Kidney glomerular epithelial cell (primary cell): ENCODE measurements at places on chromosomes 5 and 9.
A peak's percentile ranks its signal among the peaks of the same experiment; 100 is the strongest.

- peak; percentile 30 for DNase-seq
Measured at GRCh38 chr9:15485836-15486666, 24.7 kb downstream of the PSIP1 start.

DNA sequence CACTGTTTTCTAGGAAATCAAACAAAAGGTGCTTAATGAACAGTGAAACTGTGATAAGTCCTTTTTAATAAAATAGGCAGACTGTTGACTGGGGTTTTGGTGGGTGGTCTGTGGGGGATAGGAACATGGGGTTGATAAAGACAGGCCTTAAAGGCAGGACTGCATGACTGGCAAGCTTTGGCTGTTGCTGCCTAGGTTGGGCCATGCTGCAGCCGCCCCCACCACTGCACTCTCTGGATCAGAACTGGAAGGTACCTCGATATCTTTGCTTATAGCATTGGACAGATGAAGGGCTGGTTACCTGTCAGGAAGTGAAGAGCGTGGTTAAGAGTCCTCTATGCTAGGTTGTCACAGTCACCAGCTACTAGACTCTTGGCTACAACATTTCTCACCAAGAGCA is 24.4 kb downstream of the APBA1 start:
- DNase-seq, result no peak

GRCh38 chr5:143243103-143243502 is 160.4 kb downstream of the NR3C1 start:
- DNase-seq, result no peak

DNA sequence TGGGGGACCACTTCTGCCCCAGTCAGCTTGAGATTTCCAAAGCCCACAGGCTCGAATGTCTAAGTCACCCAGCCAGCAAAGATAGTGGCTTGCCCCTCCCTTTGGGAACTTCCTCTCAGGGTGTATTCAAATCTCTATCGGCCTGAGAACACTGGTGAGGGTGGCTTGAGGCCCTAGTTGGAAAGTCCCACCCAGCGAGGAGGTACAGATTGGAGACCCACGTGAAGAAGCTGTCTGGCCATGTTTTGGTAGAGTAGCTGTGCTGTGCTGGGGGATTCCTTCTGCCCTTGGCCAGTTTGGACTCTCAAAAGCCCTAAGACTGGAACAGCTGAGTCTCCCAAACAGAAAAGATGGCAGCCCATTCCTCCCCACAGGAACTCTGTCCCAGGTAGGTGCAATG is 172.7 kb upstream of the RIOK2 start:
- no peak for DNase-seq

DNA sequence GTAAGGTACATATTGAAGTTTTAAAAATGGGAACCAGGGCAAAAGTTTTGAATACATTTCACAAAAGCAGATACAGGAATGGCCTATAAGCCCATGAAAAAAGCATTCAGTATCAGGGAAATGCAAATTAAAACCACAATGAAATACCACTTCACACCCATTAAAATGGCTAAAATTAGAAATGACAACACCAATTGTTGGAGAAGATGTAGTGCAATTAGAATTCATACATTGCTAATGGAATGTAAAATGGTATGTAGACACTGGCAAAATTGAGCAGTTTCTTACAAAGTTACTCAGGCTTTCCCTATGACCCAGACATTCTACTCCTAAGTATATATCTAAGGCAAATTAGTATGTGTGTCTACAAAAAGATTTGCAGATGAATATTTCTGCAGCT is 34.2 kb downstream of the CDC14B start:
- no peak for DNase-seq

DNA sequence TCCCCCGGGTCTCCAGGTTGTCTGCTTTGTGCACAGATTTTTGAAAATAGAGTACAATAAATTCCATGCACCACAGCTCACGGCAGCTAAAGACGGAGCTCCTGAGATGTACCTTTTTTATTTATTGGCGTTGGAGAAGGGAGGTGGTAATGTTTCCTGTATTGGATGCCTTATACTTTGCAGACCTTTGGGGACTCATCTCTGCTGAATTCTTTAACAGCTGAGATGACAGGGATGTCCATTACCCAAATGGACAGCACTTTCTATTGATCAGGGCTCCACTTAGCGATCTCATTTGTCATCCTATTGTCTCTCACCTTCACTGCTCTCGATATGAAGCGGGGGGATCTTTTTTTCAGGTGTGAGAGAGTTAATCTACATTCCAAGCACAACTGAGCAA is 137.8 kb downstream of the EFNA5 start:
- no peak for DNase-seq

DNA sequence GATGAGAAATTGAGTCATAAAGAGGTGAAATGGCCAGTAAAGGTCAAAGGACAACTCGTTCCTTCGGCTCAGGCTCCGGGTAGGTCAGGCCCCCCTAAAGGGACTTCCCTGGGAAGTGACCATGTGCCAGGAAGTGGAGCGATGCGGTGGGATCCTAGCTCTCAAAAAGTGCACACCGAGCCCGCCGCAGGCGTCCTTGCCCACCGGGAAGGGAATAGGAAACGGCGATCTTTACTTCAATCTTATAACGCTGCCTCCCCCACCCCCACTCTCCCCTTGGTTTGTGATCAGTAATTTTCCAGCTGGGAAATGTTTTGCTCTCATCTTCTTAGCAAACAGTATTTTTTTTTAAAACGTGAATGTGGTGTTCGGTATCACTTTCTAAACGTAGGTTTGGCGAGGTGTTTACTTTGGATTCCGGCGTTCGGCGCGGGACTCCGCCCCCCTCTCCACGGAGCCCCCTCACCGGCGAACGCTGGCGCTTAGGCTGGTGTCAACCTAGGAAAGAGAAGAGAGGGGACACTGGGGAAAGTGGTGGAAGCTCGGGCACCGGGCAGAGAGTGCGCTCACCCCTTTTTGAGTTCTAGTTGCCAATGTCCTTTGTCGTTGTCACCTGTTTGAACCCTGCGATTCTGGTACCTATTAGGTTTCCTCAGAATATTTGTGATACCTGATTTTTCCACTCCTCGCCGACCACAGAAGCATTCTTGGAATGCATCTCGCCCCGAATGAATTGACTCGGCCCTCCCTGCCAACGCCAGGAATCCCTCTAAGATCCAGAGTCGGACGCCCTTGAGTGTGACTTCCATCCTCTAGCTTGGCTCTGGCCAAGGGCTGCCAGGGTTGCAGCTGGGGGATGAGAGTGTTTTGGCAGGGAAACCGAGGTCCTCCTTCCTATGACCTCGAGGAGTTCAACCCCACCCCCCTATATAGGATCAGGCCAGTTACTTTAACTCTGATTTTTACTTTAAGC is 1.8 kb upstream of the KLF4 start:
- DNase-seq, result peak; percentile 6

GRCh38 chr9:88781628-88782391 is 209.5 kb upstream of the S1PR3 start:
- no peak for DNase-seq

- no peak for DNase-seq
Measured at GRCh38 chr9:36247356-36247755, 10.9 kb downstream of the GNE start.

- no peak for DNase-seq
Measured at GRCh38 chr5:73152411-73153388, 20.3 kb upstream of the TMEM174 start.

GRCh38 chr5:71939452-71940230 is 167.6 kb upstream of the MAP1B start:
- no peak for DNase-seq

DNA sequence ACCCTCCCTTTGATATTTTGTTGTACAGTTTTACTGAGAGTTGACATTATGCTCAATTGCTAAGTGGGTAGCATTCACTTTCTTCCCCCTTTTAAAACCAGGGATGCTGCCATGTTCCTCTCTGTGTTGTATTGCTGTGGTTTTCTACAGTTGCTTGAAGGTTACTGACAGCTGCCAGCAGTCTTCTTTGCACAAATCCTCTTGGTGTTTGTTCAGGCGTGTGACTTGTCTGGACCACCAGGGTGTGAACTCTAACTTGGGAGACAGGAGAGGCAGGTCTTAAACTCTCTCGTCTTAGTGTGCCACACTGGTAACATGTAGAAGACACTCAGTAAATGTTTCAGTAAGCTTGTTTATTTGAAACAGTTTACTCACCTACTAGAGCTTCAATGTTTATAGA is 25.1 kb downstream of the SLC44A1 start:
- no peak for DNase-seq

GRCh38 chr5:27241564-27242257 is 203.3 kb upstream of the CDH9 start:
- DNase-seq, result peak; percentile 95

DNA sequence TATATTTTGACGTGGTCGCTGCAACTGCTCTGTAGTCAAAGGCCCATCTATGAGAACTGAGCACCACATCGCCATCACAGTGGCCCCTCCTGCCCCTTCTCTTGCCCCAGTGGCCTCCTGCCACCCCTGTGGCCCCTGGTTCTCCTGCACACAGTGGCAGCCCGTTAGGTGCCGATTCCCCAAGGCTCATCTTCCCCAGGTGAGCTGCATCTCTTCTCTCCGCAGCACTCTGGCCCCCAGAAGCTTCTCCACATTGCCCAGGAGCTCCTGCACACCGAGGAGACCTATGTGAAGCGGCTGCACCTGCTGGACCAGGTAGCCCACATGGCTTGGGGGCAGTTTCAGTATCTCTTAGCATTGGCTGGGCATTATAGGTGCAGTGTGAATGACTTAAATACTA is 55.4 kb downstream of the FGD3 start:
- DNase-seq, result no peak

DNA sequence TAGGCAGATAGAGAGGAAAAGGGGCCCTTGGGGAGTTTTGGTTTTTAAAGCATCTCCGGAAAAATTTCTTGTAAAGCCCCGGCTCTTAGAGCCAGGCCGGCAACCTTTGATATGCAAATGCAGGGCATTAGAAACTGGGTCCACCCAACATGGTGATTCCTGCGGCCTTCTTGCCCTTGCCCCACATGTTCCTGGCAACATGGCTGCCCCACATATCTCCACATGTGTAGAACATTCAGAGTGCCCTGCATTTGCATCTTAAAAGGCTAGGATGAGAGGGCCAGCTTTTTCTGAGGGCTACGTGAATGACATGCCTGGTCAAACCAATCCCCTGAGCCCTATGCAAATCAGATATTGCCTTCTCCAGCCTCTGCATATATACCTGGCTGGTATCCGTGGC is 5.0 kb upstream of the SNAPC3 start:
- no peak for DNase-seq

DNA sequence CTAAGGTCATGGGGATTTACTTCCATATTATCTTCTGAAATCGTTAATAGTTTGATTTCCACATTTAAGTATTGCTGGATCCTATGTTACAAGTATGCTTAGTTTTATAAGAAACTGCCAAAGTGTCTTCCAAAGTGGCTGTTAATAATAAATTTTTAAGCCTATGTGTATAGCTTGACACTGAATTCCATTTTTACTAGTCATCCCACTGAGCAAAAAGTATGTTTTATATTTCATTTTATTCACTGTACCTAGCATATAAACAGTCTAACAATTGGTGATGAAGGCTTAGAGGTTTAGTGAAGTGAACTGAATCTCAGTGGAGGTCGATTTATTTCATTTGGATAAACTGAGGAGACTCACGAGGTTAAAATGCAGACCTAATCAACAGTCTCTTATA is 174.6 kb downstream of the ADAMTS6 start:
- DNase-seq, result no peak

DNA sequence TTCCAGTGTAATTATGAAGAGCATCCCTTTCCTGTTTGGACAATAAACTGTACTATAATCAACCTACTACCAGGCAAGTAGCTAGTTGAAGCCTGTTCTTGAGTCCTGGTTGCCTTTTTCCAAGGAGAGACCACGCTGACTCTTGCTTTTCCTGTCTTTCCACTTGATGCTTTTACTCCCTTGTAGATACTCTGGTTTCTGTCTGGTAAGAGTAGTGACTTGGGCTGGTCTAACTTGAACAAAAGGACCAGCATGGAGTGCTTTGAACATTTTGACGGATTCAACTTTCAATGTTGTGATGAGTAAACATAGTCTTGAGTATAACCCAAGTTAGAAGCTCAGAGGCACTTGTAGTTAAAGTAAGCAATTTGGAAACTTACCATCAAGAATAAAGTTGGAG is 464.3 kb downstream of the GADD45G start:
- no peak for DNase-seq

GRCh38 chr5:57539281-57539701 is 56.7 kb upstream of the ACTBL2 start:
- DNase-seq, result no peak

- no peak for DNase-seq
Measured at GRCh38 chr5:32130865-32131264, 43.3 kb downstream of the GOLPH3 start.

DNA sequence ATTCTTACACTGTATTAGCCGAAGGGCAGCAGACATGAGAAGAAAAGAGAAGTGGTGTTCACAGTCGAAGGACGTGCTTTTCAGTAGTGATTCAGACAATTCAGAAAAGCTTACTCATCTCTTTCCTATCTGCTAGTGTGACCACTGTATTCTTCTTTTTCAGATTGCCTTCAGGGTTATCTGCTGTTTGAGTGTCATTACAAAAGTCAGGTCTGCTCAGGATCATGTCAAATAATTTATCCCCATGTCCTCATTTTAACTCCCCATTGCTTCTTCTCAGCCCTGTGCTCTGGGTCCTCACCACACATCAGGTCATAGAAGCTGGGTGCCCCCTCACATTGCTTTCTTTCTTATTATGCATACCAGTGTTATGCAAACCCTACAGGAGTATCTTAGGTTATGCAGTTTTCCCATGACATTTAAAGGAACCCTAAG is 394.0 kb downstream of the CETN3 start:
- DNase-seq, result peak; percentile 11

DNA sequence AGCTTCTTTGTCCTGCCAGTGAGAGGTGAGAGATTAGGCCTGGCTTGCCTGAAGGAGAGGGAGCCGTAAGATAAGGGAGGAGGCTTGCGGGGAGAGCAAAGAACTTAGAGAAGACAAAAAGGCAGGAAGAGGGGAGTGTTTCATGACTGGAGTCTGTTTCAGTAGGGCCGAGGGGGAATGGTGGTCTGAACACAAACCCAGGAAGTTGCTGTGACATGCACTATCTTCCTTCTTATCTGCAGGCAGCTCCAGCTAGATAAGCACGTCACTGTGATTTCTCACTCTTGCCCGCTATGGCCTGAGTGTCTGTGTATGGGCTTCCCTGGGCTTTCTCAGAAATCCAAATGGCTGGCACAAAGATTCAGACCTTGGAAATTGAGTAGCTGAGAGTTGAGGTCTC is 307.5 kb upstream of the CLINT1 start:
- no peak for DNase-seq

GRCh38 chr5:118270526-118270925 is 717.8 kb downstream of the DTWD2 start:
- DNase-seq, result no peak

GRCh38 chr5:167819406-167819805 is 472.0 kb upstream of the WWC1 start:
- DNase-seq, result no peak

DNA sequence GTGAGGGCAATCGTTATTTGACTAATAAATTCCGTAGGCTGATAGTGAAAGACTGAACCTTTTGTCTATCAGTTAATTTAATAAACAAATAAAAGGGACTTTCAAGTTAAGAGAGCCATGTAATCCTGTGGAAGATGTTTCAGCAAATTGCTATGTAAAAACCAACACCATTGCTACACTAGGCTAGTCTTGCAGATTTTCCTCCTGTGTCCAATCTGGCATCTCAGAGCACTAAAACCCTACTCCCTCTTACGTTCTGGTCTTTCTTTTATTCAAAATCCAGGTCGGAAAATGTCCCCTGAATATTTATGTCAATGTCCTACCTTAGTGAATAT is 478.8 kb upstream of the TNC start:
- DNase-seq, result peak; percentile 63

- no peak for DNase-seq
Measured at GRCh38 chr9:3180696-3181048, 336.8 kb upstream of the PUM3 start.

GRCh38 chr9:89869793-89870580 is 265.2 kb downstream of the GADD45G start:
- no peak for DNase-seq
